Hematopoietic multipotent progenitor cell treated with erythropoietin and hydrocortisone succinate and interleukin-3 and kit ligand, for 17 days (in vitro differentiated cells): ENCODE measurements at places on chromosomes 6 and 20.

DNA sequence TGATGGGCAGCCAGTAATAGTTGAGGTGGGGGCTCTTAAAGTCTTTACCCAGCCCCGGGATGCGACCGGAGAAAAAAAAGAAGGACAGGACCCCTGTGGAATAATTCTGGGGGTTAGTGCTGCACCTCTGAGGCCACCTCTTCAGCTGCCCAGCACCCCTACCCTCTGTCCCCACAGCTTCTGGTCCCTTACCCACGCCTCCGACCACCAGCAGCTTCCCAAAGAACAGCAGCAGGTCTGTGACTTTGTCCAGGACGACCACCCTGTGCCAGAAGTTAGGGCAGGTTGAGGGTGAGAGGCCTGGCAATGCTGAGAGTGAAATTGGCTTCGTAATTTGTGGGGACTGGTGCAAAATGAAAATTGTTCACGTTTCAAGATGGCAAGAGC lies 2.2 kb upstream of the NEU1 start:
- no peak for DNase-seq

DNA sequence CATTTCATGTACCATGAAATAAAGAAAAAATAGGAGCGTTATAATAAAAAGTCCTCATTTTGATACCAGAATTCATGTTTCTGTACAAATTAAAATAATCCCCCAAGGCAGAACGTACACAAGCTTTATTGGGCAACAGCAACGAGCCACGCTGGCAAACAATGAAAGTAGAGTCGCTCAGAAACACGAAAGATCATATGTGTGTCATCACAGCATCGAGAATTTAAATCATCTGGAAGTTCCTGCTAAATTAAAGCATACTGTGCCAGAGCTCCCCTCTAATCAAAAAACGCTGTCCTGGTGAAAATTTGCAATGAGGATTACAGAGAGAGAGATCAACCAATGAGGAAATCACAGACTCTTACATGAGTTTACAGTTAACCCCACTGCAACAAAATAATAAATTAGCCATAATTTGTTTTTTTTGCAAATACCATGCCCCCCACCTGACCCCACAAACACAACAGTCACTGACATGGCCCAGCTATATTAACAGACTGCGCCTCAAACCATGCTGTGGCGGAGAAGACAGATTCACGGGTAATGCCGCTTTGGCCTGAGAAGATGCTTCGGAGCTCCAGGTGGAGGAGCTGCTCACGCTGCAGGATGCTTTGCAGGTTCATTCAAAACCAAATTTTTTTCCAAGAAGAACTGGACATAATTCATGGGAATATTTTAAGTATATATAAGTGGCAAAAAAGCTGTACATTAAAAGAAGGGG lies 54.3 kb upstream of the NFATC2 start:
- no peak for DNase-seq

- no peak for DNase-seq
These were observed 207.7 kb downstream of the MAFB start for GRCh38 chr20:40481337-40481736.

DNA sequence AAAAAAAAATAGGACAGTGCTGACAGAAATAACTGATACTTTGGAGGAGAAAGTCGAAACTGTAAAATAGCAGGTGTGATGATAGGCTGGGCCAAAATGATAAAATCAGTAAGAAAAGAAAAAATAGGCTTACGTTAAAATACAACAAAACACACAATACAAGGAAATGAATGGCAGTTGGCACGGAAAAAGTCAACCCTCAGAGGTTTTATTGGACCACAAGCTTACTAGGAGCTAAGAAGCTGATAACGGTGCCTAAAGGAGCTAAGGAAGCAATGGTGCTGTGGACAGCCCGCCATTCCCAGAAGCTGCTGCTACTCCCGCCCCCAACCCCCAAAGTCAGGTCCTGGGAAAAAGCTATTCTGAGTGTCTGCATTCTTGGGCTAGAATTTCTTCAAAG lies 55.9 kb upstream of the RNF146 start:
- DNase-seq: no peak

GRCh38 chr20:36856691-36857635 lies 19.0 kb upstream of the TLDC2 start:
- no peak for DNase-seq

DNA sequence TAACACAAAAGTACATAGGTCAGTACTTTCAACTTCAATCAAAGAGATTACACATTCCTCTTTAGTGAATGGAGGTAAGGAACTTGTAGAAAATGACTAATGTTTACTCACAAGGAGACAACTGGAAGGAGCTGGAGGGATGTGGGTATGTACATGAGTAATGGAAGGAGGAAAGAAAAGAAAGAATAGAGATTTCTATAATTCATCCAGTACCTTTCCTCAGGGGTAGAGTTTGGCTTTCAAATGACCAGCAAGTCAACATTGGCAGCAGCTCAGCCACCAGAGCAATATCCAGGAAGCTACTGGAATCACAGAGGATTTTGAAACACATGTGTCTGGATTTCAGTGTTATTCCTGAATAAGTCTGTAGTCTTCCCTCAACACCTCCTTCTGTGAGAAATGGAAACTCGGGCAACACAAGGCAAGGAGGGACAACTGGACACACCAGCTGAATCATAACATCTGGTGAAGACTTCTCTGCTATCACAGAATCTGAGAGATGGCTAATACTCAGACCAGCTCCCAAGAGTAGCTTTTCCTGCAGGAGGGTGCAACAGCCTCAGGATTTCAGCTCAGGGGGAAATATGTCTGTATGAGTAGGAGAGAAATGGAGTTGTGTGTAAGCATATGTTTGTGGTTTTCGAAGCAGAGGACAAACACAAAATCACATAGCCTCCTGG lies 98.8 kb downstream of the HAO1 start:
- DNase-seq: no peak

DNA sequence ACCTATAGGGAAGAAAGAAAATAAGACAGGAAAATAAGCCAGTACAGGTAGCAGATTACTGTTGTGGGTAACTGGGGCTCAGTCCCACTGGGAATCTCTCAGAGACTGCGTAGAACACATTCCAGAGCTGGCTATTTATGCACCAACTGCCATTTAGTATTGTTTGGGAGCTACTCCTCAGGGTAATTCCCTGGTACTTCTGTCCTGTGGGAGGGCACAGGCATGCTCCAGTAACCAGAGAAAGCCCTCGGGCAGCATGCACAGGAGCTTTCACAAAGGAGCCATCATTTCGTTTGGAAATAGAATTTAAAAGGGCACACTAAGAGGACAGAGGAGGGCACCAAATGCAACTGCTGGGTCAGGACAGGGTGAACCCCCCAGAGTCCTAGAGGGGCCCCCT lies 148.0 kb upstream of the LRFN2 start:
- DNase-seq: no peak

DNA sequence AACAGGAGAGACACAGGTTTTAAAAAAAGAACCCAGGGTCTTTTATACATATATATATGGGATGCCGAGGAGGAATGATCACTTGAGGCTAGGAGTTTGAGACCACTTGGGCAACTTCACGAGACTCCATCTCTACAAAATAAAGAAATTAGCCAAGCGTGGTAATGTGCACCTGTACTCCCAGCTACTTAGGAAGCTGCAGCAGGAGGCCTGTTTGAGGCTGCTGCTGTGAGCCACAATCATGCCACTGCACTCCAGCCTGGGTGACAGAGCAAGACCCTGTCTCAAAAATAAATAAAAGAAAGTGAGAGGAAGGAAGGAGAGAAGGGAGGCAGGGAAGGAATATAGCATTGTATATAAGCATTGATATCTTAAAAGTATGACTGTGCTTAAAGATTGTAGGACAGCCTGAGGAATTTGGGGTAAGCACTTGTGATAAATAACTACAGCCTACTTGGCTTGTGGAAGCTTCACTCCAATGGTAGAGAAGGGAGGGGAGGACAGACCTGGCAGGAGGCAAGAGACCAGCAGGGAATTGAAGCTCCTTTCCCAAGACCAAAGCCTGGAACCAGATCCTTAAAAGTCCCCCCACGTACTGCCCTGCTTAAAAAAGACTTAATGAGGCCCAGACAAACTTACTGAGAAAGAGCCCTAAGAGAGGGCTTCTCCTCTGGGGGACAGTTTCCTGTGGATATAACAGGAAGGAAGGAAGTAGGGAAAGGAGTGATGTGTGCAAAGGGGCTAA lies 2.5 kb upstream of the SNTA1 start:
- DNase-seq: no peak

GRCh38 chr6:92587525-92587924 lies 831.8 kb downstream of the EPHA7 start:
- DNase-seq: no peak
